T-helper 17 cell (primary cell): ENCODE measurements at places on chromosomes 3 and 15. TPM values are rescaled to one million over a fixed set of nuclear protein-coding genes. Genes with fewer than 3 reads are reported as not detected.

The UROC1 gene
- total RNA-seq, result not detected

The CFAP92 gene
- 0.37 TPM for total RNA-seq

The FAM43A gene
- total RNA-seq, result 2.9 TPM

The UPK1B gene
- total RNA-seq, result not detected

The KBTBD8 gene
- 12.0 TPM for total RNA-seq

The IL16 gene
- total RNA-seq, result 87.1 TPM

The DTX3L gene
- 31.3 TPM for total RNA-seq

The MGLL gene
- 3.3 TPM for total RNA-seq

The TEX55 gene
- not detected for total RNA-seq

- DNase-seq, result no peak
- H3K27ac ChIP-seq, result peak overlapping the region; percentile 95
- peaks cover 17% of the 10 kb centered on the region for H3K36me3 ChIP-seq
These were observed 78.8 kb downstream of the AAGAB start for GRCh38 chr15:67175643-67176071.

- H3K36me3 ChIP-seq, result no peaks in the 10 kb centered on the region
- no peak for DNase-seq
- no peak overlapping the region for H3K27ac ChIP-seq
- no peak overlapping the region for H3K4me3 ChIP-seq
- peaks cover 66% of the 10 kb centered on the region for H3K27me3 ChIP-seq
These were observed 28.1 kb upstream of the NEO1 start for GRCh38 chr15:73024168-73024567.

DNA sequence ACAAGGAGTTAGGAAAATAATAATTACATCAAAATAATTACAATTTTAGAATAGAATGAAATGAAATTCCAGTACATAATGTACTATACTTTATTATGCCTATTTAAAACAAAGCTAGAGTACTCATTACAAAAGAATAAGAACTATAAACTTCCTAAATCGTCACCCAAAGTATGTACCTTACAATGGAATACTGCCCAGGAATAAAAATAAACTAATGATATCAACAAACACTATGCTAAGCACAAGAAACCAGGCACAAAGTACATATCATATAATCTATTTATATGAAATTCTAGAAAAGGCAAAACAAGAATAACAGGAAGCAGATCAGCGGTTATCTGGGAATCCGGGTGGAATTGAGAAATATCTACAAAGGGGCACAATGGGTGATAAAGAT lies 84.7 kb downstream of the MYO9A start:
- H3K4me3 ChIP-seq, result no peak overlapping the region
- no peak for DNase-seq

DNA sequence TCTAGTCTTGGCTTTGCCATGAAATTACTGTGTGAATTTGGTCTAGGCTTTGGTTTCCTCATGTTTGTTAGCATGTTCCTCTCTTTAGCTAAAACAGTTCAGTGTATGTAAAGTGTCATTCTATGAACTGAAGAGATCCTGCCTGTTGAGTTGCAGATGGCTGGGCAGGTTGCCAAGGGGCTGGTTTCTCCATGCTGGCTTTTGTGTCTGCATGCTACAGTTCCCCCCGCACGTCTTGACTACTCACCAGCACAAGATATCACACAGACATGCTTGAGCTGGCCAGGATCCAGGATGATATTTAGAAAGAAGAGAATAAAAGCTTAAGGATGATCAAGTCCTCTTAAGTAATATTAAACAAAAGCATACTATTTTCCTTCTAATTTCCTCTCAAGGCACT lies 90.2 kb downstream of the CERS3 start:
- H3K4me1 ChIP-seq, result peaks cover 3% of the 10 kb centered on the region
- H3K27me3 ChIP-seq, result peaks cover 6% of the 10 kb centered on the region
- no peak overlapping the region for H3K27ac ChIP-seq

- H3K36me3 ChIP-seq, result no peaks in the 10 kb centered on the region
- no peak overlapping the region for H3K4me3 ChIP-seq
- H3K27ac ChIP-seq, result peak overlapping the region; percentile 14
- peaks cover 84% of the 10 kb centered on the region for H3K27me3 ChIP-seq
- DNase-seq, result no peak
These were observed 123.4 kb upstream of the PRR20G start for GRCh38 chr3:127411083-127411727.

DNA sequence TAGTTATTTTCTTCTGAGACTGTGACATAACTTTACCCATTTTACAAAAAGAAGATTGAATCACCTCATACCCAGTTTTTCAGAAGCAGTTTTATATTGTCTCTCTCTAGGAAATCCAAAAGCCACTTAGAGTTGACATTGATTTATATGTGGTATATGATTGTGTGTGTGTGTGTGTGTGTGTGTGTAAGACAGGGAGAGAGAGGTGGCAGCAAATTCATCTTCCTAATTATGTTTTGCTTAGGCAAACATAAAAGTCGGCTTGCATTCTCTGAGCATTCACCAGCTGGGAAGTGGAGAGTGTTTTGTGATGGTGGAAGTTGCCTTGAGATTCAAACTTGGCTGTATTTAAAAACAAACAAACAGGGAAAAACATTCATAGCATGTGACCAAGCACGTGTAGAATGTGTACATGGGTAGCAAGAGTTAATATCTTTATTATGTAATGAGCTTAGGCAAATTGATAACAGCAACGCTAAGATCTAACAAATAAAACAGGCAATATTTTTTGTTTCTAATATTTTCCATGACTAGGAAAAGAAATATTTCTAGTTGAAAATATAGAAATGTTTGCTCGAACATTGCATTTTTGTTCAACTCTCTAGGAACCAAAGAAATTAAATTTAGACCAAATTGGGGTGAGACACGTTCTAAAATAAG lies 64.4 kb upstream of the IGF1R start:
- no peak overlapping the region for H3K27ac ChIP-seq
- no peak overlapping the region for H3K4me3 ChIP-seq
- H3K27me3 ChIP-seq, result peaks cover 52% of the 10 kb centered on the region
- no peak for DNase-seq
- H3K36me3 ChIP-seq, result no peaks in the 10 kb centered on the region

DNA sequence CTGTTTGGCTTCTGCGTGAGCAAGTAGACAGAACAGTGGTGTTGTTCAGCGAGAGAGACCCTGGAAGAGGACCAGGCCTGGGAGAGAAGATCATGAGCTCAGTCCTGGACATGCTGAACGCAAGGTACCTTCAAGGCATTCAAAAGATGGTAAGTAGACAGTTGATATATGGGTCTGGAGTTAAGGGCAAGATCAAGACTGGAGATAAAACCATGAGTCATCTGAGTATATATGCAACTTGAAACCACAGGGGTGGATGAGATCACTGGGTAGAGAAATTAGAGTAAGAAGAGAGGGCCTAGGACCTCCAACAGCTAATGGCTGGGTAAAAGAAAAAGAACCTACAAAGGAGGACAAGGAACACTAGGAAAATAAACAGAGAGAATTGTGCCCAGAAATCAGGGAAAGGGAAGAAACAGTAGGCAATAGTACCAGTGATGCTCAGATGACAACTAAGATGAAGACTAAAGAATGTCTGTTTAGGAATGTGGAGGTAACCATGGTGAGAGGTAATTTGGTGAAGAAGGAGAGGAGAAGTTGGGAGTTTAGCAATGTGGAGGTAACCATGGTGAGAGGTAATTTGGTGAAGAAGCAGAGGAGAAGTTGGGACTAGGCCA lies 343.2 kb upstream of the ADAMTS9 start:
- no peaks in the 10 kb centered on the region for H3K27me3 ChIP-seq
- H3K4me1 ChIP-seq, result no peaks in the 10 kb centered on the region
- no peak overlapping the region for H3K27ac ChIP-seq
- H3K36me3 ChIP-seq, result no peaks in the 10 kb centered on the region
- H3K4me3 ChIP-seq, result no peak overlapping the region

DNA sequence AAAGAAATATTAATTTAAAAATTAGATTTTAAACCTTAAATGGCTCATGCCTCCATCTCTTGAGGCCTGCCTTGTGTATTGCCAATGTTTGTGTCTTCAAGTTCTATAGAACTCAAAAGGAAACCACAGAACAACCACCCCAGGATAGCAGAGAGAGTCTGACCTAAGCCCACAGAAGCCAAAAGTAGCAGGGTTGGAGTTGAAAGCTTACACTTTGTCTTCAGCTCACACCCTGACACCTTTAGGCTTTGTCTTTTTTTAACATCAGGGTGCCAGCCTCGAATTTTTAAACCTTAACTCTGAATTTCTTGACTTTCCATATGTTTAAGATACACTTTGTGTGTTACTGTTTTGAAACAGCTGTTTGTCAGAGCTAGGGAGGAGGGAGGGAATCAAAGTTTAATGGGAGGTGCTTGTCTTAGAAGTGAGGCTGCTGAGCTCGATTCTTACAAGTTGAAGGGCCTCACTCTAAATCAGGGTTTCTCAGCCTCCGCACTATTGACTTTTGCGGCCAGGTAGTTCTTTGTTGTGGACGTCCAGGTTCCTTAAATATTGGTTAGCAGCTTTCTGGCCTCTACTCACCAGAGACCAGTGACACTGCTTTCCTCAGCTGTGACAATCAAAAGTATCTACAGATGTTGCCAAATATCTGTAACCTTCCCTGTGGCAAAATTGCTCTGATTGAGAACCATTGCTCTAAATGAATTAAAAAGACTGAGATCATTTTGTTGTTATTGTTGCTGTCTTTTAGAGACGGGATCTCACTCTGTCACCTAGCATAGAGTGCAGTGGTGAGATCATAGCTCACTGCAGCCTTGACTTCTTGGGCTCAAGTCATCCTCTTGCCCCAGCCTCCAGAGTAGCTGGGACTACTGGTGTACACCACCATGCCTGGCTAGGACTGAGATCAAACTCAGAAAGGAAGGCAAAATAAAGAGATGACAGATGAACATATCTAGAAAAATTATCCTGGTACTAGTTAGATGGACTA lies 139.2 kb upstream of the EOMES start:
- peaks cover 16% of the 10 kb centered on the region for H3K4me1 ChIP-seq
- H3K27ac ChIP-seq, result peak overlapping the region; percentile 44
- no peak overlapping the region for H3K4me3 ChIP-seq
- DNase-seq, result no peak
- H3K27me3 ChIP-seq, result no peaks in the 10 kb centered on the region

- H3K27me3 ChIP-seq, result no peaks in the 10 kb centered on the region
- no peak overlapping the region for H3K4me3 ChIP-seq
- H3K4me1 ChIP-seq, result peaks cover 43% of the 10 kb centered on the region
- DNase-seq, result no peak
- H3K27ac ChIP-seq, result peak overlapping the region; percentile 80
These were observed 102.1 kb downstream of the RFTN1 start for GRCh38 chr3:16411441-16411840.

GRCh38 chr15:80285379-80285778 lies 33.4 kb upstream of the CTXND1 start:
- H3K27me3 ChIP-seq, result peaks cover 57% of the 10 kb centered on the region
- DNase-seq, result no peak
- H3K27ac ChIP-seq, result no peak overlapping the region
- peaks cover 10% of the 10 kb centered on the region for H3K4me1 ChIP-seq

- H3K36me3 ChIP-seq, result peaks cover 4% of the 10 kb centered on the region
- no peaks in the 10 kb centered on the region for H3K27me3 ChIP-seq
- H3K27ac ChIP-seq, result peak overlapping the region; percentile 29
- peaks cover 29% of the 10 kb centered on the region for H3K4me1 ChIP-seq
These were observed 6.3 kb downstream of the STARD5 start for GRCh38 chr15:81317642-81318017.

DNA sequence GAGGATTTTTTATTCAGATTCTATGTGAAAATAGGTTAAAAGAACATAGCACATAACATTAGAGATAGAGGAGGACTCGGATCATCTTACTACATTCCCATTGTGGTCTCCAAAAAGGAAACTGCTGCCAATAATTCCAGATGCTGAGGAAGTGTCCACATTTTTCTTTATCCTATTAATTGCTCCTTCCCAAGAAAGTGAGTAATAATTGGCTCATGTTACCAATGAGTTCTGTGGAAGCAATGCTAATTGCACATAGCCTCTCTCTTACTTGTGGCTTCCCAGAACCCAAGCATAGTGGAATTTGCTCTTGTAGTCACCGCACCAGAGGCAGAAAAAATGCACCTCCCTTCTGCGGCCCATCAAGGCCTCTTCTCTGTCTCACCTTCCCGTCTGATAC lies 208.4 kb downstream of the PLOD2 start:
- H3K27me3 ChIP-seq, result no peaks in the 10 kb centered on the region
- H3K36me3 ChIP-seq, result no peaks in the 10 kb centered on the region
- no peak overlapping the region for H3K4me3 ChIP-seq
- H3K4me1 ChIP-seq, result no peaks in the 10 kb centered on the region
- no peak overlapping the region for H3K27ac ChIP-seq
- DNase-seq, result no peak

DNA sequence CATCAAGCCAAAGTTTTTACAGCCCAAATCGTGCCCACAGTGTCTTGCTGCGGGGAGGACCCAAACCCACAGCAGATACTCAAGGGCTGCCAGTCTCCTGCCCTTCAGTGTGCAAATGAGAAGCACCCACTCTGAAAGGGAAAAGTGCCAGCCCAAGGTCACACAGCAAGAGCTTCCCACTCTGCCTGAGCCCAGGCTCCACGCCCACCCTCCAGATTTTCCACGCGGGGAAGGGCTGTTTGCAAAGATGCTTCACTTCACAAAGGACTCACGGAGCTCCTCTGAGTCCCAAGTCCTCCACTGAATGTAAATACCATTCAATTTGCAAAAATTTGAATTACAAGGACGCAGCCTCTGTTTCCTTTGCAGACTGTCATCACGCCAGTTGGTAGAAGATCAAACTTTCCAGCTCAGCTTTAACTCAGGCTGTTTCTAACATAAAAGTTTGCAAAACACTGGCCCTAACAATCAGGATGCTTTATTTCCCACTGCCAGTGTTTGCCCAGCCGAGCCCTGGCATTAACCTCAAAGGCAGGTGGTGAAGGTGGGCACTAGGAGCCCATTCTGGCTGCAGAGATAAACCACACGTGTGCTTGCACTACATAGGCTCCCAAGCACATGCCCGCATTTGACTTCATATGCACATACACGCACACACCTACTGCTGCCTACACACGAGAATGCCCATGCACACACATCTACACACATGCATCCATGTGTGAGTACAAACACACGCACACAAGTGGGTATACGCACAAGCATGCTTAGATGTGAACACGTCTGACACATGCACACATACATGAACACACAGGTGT lies 7.6 kb downstream of the CACNA2D2 start:
- peaks cover 9% of the 10 kb centered on the region for H3K4me1 ChIP-seq
- no peak for DNase-seq
- H3K4me3 ChIP-seq, result no peak overlapping the region
- H3K27me3 ChIP-seq, result peaks cover 16% of the 10 kb centered on the region

DNA sequence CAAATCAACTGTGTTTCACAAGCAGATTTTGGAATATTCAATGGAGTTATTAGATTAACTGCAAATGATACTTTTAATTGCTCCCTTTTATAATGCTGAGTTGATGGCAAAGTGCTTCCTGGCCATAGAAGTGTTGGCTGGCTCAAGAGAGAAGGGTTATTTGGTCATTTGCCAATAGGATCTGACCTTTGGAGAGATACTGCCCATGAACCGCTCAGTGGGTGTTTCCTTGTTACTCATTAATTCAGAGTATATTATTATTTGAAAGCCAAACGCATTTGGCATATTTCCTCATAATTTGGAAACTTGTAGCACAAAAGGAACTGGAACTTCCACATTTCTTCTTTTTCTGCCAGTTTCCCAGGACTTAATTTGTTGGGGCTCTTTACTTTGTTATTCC lies 234.7 kb downstream of the CDIN1 start:
- H3K36me3 ChIP-seq, result peaks cover 2% of the 10 kb centered on the region
- no peaks in the 10 kb centered on the region for H3K4me1 ChIP-seq
- no peak for DNase-seq
- no peak overlapping the region for H3K4me3 ChIP-seq
- no peak overlapping the region for H3K27ac ChIP-seq
